ENCODE measurements at places on chromosomes 4 and X. TPM values are rescaled to one million over a fixed set of nuclear protein-coding genes. Genes with fewer than 3 reads are reported as not detected.

LRIT3 gene
- total RNA-seq = 0.16 TPM

PABPC4L gene
- not detected for total RNA-seq

PACRGL gene
- total RNA-seq = 13.0 TPM

NUDT11 gene
- 2.5 TPM for total RNA-seq

RAB41 gene
- total RNA-seq = not detected

CLDN34 gene
- total RNA-seq = not detected

RPA4 gene
- 0.38 TPM for total RNA-seq

PRKG2 gene
- 0.63 TPM for total RNA-seq

ADD1 gene
- total RNA-seq = 149 TPM

PRKX gene
- 54.4 TPM for total RNA-seq

SMIM31 gene
- not detected for total RNA-seq

ZIC3 gene
- not detected for total RNA-seq

DCHS2 gene
- not detected for total RNA-seq

MAP7D2 gene
- total RNA-seq = 0.20 TPM

AMBN gene
- total RNA-seq = not detected

TENM3 gene
- total RNA-seq = not detected

All from activated CD8-positive, alpha-beta T cell treated with anti-CD3 and anti-CD28 coated beads for 36 hours (primary cell).